IPS DF 6.9 (cell line): ENCODE measurements at places on chromosomes 16 and 17.
A peak's percentile ranks its signal among the peaks of the same experiment; 100 is the strongest.

- no peak for DNase-seq
Measured at GRCh38 chr17:81483085-81483861, 29.3 kb downstream of the ACTG1 start.

GRCh38 chr17:31373150-31374093, 18.1 kb upstream of the RAB11FIP4 start:
- no peak for DNase-seq

DNA sequence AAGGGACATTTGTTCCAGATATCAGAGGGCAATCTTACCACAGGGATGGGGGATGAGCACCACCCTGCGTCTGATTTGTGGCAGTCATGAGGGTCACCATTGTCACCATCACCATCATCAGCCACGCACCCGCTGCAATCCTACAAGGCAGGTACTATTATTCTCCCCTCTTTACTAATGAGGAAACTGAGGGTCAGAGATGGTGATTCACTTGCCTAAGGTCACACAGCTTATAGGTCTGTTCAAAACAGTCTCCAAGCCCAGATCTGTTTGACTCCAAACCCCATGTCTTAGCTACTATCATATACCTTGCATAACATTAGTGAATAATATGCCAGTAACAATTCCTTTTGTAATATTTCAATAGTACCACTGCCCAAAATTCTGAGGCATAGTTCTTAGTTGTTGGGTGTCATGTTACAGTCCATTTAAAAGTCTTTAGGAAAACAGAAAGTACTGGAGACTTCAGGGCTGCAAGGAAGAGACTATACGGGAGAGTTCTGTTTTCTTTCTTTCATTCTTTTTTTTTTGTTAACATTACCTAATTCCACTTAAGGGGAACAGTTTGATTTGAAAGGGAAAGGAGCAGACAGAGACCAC, 166.4 kb downstream of the C16orf95 start:
- DNase-seq, result no peak

DNA sequence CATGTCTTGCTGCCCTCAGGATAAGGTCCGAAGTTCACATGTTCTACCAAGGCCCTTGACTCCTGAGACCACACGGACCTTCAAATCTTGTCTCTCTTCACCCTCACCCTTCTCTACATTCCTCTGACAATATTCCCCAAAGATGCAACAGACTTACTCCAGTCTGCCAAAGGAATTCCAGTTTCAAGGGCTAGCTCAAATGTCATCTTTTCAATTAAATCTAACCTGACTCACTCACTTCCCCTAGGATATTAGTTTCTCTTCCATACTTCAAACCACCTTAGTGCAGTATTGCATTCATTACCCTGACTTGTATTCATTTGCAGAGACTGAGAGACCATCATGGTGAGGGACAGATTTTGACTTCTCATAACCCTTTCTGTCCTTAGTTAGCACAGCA, 59.6 kb upstream of the ADCY9 start:
- DNase-seq, result no peak

- no peak for DNase-seq
Measured at GRCh38 chr17:18155179-18155578, 28.4 kb upstream of the ALKBH5 start.

GRCh38 chr17:69533481-69534234, 119.2 kb downstream of the MAP2K6 start:
- peak; percentile 16 for DNase-seq

DNA sequence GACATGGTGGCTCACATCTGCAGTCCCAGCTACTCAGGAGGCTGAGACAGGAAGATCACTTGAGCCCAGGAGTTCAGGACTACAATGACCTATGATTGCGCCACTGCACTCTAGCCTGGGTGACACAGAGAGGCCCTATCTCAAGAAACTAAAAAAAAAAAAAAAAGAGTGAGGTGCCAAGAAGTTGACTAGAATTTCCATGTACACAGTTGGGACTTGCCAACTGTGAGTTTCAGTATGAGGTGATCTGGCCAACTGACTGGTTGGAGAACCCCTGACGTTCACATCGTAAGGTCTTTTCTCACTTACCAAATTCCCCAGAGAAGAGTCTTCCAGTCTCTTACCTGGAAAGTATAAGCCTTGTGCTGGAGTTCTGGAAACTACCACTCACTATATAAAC, 3.1 kb upstream of the MED11 start:
- no peak for DNase-seq

DNA sequence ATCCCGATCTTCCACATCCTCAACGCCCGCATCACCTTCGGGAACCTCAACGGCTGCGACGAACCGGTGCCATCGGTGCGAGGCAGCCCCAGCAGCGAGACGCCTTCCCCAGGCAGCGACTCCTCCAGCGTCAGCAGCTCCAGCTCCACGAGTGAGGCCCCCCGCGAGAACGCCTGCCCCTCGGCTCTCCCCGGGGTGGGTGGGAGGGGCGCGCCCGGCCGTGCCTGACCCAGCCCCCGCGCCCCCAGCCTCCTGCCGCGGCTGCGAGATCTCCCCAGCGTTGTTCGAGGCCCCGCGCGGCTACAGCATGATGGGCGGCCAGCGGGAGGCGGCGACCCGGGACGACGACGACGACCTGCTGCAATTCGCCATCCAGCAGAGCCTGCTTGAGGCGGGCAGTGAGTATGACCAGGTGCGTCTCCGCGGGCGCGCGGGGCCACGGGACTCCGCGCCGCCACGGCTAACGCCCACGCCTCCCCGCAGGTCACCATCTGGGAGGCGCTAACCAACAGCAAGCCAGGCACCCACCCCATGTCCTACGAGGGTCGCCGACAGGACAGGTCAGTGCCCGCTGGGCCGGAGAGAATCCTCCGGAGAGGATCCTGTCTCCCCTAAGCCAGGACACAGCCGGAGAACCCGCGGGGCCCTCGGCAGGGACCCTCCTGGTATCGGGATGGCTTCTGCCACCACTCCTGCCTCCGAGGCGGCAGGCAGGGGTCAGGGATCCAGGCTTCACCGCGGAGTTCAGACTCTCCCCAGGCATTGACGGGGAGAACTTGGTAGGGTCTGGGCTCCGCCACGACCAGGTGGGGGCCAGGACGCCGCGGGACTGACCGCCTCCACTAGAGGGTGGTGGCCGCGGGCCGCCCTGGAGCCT, 10.1 kb downstream of the CORO6 start:
- DNase-seq, result no peak

- DNase-seq, result no peak
Measured at GRCh38 chr16:14549789-14550153, 80.3 kb downstream of the PARN start.

DNA sequence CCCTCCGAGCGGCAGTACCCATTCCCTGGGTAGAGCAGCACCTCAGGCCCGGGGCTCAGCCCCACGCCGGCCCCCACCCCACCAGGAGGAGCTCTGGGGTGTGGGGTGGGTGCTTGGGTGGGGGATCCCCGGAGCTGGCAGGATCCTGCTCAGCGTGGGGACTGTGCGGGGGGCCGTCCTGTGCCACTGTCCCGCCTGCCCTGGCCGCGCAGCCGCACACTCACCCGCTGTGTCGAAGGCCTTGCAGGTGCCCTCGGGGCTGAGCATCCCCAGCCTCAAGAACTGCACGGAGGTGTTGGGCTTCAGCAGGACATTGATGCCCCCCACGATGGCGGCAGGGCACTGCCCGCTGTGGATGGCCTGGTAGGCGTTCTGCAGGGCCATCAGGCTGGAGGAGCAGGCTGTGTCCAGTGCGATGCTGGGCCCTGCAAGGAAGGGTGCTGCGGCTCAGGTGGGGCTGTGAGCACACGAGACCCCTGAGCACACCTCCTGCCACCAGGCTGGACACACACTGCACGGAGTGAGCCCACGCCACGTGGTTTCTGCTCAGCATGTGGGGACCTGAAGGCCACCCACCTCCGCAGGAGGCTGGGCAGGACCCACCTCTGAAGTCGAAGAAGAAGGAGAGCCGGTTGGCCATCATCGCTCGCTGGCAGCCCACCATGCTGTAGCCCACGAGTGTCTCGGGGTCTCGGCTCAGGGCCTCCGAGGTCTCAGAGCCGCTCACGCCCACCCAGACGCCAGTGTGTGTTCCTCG, 4.9 kb downstream of the FASN start:
- no peak for DNase-seq

DNA sequence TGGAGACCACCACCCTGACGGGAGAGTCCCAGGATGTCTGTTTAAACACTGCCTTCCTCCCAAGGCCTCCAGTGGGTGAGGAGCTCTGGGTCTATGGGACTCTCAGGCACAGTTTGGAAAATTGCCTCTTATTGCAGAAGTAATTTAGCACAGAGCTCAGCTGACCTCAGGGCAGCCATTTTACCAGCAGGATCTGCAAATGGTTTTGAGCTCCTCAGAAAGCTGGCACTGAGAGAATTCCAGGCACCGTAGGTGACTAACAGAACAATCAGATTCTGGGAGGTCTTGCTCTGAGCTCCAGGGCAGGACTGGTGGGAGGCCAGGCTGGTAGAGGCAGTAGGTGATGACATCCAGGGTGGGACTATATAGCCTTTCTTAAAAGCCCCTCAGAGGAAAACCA, 17.3 kb upstream of the C16orf74 start:
- no peak for DNase-seq

GRCh38 chr17:67563692-67564228, 154.0 kb upstream of the NOL11 start:
- no peak for DNase-seq

GRCh38 chr16:12059216-12059769, 82.8 kb downstream of the SNX29 start:
- no peak for DNase-seq

DNA sequence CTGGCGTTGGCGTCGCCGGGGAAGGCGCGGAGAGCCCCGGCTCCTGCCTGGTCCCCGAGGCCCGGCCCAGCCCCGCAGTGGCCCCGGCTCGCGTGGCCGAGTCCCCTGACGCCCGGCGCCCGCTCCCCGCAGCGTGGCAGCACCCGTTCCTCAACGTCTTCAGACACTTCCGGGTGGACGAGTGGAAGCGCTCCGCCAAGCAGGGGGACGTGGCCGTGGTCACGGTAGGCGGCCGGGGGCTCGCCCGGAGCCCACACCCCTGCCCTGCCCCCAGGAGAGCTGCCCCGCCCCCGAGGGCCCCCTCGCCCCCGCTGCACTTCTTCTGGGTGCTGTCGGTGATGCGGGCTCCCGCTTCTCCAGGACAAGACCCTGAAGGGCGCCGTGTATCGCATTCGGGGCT, 466 bp downstream of the WDR90 start:
- no peak for DNase-seq

DNA sequence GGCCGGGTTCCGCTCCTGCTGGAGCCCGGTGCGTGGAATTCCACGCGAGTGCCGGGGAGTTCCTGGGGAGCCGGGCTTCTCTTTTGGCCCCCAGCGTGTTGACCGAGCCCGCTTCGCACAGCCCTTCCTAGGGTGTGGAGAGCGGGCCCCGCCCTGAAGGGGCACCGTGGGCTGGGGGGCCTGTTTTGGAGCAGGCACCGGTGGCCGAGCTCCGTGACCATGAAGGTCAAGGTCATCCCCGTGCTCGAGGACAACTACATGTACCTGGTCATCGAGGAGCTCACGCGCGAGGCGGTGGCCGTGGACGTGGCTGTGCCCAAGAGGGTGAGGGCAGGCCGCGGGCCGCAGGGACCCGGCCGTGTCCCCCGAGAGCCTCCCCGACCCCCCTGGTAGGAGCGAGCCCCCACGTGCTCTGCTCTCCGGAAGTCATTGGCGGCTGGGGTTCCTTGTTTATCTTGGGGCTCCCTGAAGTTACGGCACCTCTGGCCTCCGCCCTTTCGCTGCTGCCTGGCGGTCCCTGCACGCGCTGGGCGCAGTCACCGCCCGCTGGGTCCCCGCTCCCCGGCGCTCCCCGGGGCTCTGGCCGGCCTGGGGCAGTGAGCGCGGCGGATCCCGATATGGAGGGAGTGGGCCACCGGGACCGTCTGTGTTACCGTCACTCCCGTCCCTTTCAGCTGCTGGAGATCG, 528 bp downstream of the HAGHL start:
- DNase-seq, result no peak

DNA sequence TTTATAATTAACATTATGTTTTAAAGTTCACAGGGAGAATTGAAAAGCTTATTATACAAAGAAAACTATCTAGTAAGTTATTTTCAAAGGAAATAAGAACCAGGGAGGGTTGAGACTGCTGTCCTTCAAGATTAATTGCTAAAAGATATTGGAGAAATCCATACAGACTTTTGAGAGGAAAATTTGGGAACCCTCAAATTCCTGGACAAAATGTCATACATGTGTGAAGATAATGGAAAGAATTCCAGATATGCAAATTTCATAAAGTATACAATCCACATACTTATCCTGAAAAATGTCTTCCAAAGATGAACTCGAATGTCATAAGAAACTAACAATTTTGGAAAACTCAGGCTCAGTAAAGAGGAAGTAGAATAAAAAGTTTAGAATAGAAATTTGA, 213.8 kb downstream of the HS3ST3A1 start:
- DNase-seq, result no peak

DNA sequence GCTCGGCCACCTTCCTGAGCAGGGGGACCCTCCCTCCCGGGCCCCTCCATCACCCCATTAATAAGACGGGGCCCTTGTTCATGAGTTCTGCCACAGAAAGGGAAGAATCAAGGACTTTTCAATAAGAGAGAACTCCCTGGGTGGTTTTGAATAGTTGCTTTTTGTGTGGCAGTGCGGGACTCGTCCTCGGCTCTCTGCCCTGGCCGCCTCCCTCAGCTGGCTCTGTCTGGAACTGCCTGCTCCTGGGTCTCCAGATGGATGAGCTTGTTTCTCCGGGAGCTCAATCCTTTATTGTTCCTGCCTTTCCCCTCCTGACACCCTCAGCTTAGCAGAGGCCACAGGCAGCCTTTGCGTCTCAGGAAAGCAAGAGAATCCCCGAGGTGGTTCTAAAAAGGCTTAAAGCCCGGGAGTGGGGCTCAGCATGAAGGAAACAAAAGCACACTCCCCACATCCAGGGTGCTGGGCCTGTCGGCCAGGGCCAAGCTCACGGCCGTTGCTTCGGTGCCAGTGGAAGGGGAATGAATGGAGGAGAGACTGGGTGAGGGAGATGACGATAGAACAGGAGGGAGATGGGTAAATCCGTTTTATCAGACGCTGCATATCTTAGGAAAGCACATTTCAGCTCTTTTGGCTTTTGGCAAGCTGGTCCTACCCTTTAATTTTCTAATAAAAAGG, 60.2 kb downstream of the RAI1 start:
- DNase-seq, result no peak

DNA sequence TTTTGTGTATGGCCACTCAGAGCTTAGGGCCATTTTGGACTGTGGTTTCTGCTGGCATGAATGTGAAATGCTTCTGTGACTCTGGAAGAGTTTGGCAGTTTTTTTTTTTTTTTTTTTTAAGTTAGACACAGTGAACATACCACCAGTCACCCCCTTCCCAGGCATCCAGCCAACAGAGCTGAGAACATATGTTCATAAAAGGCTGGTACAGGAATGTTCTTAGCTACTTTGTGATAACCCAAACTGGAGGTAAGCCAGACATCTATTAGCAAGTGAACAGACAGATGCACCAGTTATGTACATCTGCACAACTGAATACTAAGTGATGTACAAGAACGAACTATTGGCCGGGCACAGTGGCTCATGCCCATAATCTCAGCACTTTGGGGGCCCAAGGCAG, 92.7 kb downstream of the ABCC1 start:
- DNase-seq, result no peak

- DNase-seq, result no peak
Measured at GRCh38 chr16:48503779-48504178, 106.2 kb downstream of the N4BP1 start.
